NCI-H187 (cell line): ENCODE measurements at places on chromosomes 4 and X.
A peak's percentile ranks its signal among the peaks of the same experiment; 100 is the strongest.

DNA sequence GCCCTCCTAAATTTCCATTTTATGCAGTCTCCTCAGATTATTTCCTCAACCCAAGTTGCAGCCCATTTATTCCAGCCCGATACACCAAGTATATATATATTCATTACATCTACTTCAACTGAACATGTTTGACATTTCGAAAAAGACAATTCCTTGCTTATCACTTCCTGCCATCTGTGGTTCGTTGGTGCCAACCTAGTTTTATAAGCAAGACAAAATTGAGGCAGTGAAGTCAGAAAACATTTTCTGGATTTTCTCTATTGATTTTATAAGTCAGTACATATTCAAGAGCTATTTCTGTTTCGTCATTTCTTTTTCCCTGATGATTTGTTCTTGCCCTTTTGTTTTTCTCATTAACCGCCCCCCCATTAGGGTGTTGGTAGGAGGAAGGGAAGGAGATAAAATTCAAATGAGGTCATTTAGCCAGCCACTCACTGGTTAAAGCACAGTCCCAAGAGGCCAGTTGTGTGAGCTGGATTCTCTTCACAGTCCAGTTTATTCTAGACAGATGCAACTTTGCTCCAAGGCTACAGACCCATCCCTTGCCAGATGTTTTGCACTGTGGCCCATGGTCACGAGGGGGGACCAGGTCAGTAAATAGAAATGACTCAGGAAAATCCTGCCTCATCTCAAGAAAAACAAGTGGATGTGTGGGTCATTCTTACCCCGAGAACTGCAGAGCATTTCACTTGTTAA is 20.3 kb upstream of the VEGFD start:
- DNase-seq: no peak

DNA sequence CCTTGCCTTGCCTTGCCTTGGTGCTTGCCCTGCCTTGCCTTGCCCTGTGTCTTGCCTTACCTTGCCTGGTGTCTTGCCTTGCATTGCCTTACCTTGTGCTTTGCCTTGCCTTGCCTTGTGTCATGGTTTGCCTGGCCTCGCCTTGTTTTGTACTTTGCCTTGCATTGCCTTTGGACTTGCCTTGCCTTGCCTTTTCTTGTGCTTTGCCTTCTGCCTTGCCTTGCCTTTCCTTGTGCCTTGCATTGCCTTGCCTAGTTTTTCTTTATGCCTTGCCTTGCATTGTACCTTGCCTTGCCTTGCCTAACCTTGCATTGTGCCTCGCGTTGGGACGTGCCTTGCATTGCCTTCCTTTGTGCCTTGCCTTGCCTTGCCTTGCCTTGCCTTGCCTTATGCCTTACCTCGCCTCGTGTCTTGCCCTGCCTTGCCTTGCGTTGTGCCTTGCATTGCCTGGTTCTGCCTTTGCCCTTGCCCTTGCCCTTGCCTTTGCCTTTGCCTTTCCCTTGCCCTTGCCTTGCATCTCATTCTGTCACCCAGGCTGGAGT is 82.8 kb downstream of the TAB3 start:
- DNase-seq: no peak

- DNase-seq: no peak
Measured at GRCh38 chr4:99408346-99408745, 26.8 kb downstream of the ADH7 start.

- no peak for DNase-seq
Measured at GRCh38 chr4:87399148-87399547, 8.2 kb upstream of the HSD17B11 start.

DNA sequence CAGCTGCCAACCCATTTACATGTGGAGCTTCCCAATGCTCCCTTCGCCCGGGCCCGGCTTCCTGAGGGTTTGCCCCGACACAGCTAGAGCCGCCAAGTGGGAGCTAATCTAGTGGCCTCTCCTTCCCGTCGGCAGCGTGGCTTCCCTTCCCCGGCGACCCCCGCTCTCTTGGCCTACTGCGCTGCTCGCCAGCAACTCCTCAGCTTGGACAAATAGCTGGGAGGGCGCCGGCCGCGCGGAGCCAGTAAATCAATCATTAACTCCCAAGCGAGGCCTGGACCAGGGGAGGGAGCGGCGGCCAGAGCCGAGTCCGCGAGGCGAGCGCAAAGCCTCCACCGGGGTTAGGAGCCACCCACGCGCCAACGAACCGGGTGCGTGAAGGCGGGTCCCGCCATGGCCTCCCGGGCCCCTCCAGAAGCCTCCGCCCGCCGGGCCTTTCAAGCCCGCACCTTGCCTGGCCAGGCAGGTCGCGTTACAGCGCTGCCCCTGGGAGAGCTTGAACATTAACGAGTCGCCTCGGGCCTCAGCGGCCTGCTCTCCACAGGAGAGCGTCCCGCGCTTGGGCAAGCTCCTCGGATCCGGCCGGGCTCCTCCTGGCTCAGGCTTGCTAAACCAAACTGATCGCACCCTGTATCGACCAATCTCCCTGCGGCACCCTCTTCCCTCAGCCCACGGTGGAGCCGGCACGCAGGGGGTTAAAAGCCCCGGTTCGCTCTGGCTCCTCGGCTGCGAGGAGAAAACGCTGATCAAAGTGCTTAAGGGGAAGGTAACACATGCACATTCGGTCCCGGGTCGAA is 10.6 kb upstream of the BCOR start:
- no peak for DNase-seq

DNA sequence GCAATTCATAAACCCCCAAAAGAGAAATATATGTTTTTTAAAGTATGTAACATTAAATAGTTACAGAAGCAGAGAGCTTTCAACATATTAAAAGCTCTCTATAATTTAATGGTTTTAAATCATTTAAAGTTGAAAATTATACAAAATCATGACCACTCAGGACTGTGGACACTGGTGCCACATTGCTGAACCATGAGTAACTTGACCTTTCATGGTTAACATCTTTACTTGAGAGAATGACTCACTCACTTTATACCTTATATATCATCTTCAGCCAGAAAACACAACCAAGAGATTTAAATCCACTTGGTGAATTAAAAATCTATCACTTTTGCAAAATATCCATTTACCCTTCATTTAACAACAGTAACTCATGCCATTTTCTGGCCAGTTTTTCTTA is 584.3 kb upstream of the SMIM31 start:
- no peak for DNase-seq

- DNase-seq: peak; percentile 6
Measured at GRCh38 chrX:133670383-133670782, 255.1 kb upstream of the GPC4 start.

GRCh38 chrX:112147206-112147605 is 64.6 kb upstream of the TRPC5 start:
- DNase-seq: no peak

DNA sequence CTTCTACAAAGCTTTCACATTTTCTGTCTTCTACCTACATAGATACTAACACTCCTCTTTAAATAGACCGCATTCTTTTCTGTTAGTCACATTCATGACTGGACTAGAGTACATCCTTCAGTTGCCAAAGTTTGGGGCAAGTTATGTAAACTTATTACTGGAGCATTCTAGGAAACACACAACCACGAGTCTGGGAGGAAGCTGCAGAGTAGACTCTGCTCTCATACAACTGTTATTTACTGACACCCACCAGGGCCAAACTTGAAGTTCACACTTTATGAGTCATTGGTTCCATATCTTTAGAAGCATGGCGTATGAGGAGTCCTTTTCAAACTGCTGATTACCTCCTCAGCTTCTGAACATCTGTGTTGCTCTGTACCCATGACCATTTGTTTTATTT is 87.0 kb downstream of the RNF150 start:
- DNase-seq: no peak

DNA sequence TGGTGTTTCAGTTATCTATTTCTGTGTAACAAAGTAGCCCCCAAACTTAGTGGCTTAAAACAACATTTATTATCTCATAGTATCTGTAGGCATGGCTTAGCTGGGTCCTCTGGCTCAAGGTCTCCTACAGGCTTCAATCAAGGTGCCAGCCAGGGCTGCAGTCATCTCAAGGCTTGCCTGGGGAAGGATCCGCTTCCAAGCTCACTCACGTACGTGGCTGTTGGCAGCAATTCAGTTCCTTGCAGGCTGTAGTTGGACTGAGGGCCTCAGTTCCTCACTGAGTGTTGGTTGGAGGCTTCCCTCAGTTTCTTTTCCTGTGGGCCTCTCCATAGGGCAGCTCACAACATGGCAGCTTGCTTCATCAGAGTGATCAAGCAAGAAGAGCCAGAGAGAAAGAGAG is 9.3 kb downstream of the FAM120C start:
- no peak for DNase-seq

GRCh38 chr4:97786306-97786920 is 356.9 kb downstream of the STPG2 start:
- DNase-seq: no peak

- DNase-seq: no peak
Measured at GRCh38 chr4:169634975-169635374, 14.6 kb downstream of the CLCN3 start.

DNA sequence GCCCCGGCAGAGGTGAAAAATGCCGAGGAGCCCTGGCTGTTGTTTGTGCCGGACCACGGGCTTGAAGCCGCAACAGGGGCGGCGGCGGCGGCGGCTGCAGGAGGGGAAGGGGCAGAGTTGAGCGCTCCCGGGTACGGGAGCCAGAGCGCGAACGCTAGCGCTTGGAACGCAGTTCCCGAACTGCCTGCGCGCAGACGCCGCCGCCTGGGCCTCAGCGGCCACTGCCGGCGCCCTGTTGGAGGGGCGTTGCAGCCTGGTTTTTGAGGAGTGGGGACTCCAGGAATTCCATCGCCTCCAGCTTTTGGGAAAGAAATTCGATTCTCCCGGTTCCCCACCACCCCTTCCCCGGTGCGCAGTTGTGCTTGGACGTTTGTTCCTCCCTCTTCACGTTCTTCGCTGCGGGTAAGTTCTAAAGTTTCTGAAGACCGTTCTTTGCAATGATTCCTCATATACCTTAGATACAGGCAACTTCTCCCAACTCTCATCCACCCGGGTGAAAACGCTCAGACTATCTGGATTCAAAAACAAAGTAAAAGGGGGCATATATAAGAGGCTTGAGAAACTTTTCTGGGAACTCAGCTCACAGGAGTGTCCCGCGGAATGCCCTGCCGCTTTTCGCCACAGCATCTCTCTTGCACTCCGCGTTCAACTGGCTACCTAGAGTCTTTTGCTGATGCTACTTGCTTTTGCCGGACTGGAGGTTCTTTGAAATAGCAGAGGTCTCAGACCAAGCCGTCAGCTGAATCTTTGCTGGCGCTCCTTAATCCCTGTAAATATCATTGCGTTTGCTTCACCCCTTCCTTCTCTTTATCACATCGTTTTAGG is 1.0 kb downstream of the FAT4 start:
- no peak for DNase-seq

DNA sequence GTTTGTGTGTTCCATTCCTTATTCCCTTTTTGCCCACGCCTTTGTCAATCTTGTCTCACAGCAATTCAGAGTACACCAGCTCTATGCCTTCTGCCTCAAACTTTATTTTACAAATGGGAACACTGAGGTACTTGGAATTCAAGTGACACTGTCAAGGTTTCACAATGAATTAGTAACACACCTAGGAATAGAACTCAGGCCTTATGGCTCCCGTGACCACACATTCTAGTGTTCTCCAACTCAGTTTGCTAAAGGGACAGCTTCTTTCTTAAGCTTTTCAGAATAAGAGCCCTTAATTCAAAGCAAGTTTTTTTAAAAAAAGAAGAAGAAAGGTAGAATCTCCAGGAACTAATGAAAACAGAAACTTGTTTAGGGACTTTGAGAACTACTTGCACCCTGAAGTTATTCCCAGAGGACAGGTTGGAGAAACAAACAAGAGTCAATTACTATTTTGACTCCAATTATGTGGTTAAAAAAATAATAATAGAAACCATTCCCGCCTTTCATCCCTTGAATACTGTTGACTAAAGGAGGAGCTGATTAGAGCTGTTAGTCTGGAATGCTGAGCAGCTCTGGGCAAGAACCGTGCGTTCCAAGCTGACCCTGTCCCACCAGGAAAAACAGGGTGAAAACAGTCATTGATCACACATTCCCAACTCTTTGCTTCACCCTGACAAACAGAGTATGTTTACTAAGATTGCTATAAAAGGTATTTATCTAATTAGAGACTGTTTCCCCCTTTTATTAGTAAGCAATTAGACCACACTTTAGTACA is 408.8 kb upstream of the CNKSR2 start:
- no peak for DNase-seq

DNA sequence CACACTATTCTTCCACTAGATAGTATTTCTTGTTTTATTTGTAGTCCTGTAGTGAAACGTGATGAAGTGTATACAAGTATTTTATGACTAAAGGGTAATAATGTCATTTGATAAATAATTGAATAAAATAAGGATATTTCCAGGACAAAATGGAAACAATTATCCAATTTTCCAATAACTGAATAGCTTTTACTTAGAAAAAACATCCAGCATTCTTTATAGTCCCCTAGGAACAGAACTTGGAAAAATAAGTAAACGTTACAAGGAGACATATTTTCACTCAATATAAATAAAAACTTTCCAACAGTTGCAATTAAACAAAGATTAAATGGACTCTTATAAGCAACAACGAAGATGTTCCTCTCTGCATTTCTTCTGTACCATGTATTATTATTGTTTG is 566.0 kb downstream of the TMA16 start:
- DNase-seq: no peak

GRCh38 chr4:157005193-157005592 is 33.6 kb upstream of the PDGFC start:
- DNase-seq: no peak

DNA sequence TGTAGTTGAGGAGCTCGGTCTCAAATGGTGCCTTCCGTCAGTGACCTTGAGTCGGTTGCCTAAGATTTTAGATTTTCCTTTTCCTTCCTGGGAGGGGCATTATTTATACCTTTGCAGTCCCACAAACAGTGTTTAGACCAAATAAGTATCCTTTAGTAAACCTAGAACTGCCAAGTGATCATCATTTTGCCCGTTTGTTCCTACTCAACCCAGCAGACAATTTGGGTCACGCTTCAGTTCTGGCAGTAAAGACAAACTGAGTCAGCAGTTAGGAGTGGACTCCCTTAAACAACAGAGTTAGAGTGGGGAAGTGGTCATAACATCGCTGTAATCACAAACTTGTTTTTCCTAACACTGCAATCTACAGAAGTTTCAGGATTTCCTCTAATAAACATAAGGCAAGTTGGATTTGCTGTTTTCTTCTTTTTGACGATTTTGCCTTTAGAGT is 777 bp upstream of the WDFY3 start:
- peak; percentile 73 for DNase-seq

DNA sequence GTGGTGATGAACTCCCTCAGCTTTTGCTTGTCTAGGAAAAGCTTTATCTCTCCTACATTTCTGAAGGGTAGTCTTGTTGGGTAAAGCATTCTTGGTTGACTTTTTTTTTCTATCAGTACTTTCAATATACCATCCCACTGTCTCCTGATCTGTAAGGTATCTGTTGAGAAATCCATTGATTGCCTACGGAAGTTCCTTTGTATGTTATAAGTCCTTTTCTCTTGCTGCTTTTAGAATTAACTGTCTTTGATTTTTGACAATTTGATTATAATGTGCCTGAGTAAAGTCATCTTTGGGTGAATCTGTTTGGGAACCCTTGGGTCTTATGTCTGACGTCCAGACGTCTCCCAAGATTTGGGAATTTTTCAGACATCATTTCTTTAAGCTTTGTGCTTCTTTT is 30.8 kb downstream of the SCLT1 start:
- DNase-seq: no peak

DNA sequence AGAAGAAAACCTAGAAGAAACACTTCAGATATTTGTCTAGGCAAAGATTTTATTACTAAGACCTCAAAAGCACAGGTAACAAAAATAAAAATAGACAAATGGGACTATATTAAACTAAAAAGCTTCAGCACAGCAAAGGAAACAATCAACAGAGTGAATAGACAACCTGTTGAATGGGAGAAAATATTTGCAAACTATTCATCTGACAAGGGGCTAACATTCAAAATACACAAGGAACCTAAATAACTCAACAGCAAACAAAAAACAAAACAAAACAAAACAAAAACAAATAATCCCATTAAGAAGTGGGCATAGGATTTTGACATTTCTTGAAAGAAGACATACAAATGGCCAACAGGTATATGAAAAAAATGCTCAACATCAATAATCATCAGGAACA is 192.7 kb upstream of the ZCCHC13 start:
- DNase-seq: no peak
